T-helper 22 cell (primary cell): ENCODE measurements at places on chromosomes 13 and 19.
A peak's percentile ranks its signal among the peaks of the same experiment; 100 is the strongest.

DNA sequence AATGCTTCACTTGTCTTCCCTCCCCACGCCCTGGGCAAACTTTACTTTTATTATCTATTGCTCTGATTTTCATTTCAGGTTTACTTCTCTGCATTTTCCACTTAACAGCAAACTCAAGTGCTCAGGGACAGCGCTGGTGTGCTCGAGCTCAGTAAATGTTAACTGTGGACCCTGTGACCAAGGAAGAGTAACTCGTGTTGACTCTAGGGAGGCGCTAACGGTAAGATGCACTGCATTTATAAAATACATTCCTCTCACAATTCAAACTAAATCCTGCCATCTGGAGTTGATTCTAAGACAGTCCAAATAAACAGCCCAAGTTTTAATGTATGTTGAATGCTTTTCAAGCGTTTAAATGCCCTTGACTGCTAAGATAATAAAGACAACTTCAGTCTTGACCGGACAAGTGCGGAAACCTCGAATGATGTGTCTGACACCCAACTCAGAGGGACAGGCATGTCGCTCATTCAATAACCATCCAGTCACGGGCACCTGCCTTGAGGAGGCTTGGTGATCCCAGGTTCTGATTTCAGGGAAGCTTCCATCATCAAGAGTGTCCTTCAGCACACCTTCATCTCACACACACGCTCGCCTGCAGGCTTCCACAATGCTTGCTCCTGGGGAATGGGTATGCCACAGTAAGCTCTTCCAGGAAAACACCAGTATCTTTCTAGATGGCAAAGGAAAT lies 93.2 kb downstream of the STK24 start:
- DNase-seq: no peak

DNA sequence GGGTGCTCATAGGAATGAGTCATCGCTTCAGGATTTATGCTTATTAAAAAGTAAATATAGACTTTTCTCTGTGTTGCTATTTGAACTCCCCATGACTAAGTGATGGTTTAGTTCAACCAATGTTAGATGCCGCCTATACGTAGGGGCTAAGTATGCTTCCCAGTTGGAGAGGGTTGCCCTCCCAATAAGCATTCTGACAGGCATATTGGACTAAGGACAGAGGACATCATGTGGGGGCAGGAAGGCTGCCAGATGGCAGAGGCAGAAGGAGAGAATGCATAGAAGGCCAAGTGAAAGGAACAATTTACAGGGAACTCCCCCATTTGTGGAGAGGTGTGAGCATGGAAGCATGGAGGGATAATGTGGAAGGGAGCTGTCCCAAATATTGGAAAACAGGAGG lies 318.4 kb upstream of the OBI1 start:
- DNase-seq: no peak

DNA sequence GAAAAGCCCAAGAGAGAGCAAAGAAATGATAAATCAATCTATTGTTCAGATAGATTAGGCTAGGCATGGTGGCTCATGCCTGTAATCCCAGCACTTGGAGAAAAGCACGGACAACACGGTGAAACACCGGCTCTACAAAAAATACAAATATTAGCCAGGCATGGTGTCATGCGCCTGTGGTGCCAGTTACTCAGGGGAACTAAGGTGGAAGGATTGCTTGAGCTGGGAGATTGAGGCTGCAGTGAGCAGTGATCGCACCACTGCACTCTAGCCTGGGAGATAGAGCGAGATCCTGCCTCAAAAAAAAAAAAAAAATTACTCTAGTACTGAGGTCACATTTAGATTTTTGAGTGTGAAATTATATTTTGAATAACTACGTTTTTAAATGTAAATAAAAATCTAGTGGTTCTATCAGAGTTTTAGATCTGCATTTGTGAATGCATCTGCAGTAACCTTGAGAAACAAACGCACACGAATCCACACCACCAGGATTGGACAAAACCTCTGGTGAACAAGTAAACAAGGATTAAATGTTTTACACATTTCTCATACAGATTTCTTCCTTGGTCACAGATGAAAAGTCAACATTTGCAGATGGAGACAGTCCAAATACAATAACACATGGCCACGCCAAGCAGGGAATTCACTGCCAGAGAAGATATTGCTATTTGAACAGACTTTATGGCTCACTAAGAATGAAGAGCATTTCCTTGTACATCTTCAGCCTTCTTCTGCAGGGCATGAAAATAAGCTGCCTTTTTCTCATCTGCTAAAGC lies 917.6 kb downstream of the PCDH9 start:
- no peak for DNase-seq

DNA sequence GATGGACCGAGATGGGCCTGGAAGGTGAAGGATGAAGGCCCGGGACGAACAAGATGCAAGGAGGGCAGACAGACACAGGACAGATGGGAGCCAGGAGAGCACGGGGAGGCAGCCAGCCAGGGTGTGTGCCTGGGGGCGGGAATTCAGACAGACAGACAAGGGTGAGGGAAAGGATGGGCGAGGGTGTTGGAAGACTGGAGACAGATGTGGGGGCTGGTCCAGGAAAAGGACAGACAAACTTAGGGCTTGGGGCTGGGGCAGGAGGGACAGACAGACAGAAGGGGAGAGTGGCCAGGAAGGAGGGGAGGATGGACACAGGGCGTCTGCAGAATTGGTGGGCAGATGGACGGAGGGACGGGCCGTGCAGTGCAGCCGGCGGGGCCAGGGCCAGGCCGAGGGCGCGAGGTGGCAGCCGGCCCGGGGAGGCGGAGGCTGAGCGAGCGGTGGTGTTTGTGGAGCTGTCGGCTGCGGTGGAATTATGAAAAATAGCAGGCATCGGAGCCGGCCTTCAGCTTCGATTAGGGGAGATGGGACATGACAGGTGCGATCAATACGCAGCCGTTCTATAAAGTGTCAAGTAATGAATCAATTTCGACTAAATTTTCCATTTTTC lies 4.6 kb upstream of the ERFL start:
- no peak for DNase-seq

DNA sequence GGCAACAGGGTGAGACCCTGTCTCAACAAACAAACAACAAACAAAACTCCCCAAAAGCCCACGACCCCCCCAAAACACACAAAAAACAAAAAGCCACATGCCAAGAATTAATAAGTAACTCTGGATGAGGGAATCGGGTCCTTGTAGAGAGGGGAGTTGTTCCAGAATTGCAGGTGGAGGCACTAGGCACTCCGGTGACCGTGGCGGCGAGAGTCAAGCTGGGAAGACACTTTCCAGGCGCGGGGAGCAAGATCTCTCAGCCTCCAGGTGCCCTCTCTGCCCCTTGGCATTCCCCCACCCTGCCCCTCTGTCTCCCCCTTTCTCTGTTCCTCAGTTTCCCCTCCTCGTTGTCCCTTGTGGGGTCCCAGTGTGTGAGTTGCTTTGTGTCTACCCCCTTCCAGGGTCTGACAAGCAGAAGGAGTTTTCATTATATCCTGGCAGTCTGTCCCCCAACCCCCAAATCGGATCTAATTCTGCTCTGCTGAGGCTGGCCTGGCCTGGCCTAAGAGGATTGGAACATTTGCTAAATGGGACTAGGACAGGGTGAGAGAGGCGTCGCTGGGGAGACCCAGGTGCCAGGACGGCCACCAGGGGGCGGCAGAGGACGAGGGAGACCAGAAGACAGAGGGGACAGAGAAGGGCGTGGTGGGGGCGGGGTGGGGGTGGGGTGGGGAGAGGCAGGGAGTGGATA lies 8.3 kb upstream of the CRX start:
- peak; percentile 32 for DNase-seq

- no peak for DNase-seq
These were observed 28.7 kb downstream of the TMEM161A start for GRCh38 chr19:19109601-19110000.

DNA sequence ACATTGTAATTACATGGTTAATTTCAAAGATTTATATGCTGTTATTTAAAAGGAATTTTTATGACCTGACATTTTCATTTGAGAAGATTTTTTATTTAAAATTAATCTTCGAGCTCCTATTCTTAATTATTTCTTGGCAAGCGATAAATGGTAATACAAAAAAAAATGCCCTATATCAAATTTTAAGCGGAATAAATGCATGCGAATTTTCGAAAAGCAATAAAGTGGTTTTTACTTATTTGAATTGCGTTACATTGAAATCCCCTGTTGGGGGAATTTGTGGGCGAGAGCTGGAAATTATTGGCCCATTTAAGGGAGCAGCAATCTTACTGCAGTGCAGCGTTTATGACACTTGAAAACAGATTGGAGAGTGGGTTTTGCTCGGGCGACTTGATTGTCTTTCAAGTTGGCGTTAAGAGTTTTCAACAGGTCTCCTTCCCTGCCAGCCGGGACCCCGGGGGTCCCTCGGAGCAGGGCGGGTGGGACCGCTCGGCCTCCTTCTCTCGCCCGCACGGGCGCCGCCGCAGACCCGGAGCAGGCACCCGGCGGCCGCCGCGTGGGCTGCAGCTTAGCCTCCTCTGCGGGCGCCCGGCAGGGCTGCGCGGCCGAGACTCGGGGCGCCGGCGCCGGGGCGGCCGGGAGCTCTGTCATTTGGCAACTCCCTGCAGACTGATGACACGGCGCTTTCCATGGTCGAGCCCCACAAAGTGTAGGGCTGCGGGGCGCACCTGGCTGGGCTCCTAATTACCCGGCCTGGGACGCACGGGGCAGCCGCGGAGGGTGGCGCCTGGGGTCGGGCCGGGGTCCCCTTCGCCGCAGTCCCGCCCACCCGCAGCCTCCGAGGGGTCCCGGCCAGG lies 255.1 kb upstream of the SOX21 start:
- DNase-seq: no peak

- no peak for DNase-seq
These were observed 504.2 kb downstream of the GPC6 start for GRCh38 chr13:93730780-93731179.

DNA sequence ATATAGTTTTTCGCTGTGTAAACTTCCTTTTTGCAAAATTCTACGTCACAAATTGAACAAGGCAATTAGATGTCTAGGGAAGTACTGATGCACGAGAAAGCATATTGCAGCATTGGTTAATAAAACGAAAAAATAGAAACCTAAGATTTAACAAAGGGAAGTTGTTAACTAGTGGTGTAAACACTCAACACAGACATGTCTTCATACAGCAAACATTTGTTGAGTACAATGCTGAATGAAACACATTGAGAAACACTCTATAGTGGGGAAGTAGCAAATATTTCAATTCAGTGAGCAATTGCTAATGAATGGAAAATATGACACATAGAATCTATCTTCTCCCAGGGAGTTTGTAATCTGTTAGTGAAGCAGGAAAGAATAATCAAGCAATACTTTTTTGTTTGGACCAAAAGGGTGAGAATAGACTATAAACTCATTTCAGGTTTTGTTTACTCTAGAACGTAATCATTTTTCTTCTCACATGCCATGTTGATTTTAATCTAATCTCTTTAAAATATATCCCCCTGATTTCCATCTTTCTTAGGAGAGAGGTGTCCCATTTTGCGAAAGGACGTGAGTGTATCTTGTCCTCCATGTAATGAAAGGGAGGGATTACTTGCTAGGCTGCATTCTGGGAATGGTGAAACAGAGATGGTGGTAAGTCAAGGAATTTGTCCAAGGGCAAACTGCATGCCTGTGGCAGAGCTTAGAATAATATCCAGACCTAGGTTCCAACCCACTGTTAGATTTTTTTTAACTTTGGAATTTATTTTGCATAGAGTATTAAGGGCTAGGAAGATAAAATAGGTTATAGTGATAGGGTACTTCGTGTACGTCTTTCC lies 1.7 kb upstream of the ANKRD10 start:
- no peak for DNase-seq

DNA sequence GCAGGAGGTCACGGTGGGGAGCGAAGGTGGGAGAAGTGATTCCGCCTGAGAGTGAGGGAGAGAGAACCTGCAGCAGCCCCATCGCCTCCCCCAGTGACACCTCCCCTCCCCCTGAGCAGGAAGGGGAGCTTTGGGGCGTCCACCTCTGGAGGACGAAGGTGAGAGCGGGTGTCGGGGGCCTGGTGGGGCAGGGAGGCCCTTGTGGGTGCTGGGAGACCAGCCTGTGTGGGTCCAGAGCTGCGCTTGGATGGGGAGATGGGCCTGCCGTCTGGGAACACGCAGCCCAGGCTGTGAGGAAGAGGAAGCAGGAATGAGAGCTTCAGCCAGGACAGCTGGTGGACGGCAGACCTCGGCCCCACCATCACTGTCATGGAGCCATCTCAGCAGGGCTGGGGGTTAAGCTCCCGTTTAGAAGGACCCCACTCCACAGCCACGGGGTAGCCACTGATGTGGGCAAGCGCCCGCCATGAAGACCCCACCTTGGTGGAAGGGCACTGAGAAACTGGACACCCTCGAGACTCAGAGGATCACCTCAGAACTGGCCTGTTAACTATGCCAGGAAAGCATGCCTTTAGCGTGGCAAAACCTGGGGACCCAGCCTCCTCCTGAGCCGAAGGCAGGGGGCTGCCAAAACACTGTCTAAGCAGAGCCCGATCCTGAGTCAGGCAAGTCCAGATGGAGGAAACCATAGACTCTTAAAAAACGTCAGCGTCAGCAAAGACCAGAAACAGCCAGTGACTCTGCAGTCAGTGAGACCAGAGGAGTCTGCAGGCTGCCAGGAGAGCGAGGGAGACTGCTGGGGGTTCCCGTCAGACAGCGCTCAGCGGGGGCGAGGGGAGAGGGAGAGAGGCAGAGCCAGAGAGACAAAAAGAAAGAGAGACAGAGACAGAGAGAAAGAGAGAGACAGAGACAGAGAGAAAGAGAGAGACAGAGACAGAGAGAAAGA lies 6.4 kb upstream of the PROZ start:
- DNase-seq: no peak

GRCh38 chr13:90793261-90793820 lies 554.1 kb upstream of the MIR17HG start:
- DNase-seq: no peak

DNA sequence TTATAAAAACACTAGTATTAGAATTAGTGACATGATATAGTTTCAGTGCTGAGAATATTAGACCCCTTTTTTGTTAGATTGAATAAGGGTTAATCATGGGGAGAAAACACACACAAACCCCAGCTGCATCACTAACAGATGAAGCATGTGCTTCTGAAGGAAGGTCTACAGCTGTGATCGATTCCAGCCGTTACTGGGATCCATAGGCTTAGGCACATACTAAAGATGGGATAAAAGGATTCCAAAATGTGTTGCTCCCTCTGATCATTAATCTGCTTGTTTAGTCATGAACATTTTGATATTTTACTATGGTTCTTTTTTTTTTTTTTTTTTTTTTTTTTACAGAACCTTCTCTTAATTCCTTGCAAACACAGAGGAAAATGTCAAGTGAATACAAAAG lies 1591.3 kb downstream of the EFNB2 start:
- DNase-seq: no peak

GRCh38 chr13:70107125-70107497 lies 515 bp upstream of the ATXN8OS start:
- DNase-seq: no peak

DNA sequence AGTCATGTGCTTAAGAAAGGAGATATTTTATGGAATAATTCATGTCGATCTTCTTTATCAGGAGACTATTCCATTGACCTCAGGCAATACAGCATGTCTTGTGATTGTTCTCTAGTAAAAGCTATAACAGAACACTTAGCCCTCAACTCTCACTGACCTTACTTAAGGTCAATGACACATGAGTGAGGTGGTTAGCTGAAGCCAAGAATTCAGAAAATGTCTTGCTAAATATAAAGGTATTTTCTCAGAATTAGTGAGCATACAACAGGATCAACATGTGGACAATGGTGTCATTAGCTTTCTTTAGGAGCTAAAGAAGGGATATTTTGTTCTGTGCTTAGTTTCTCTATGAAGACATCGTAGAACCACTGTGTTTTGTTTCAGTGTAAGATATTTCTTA lies 1730.4 kb upstream of the SLC10A2 start:
- DNase-seq: no peak

- DNase-seq: no peak
These were observed 1261.3 kb upstream of the SPRY2 start for GRCh38 chr13:81602241-81602640.
